ENCODE measurements at places on chromosomes 16 and 17.

GRCh38 chr16:88973007-88973410 lies 4.0 kb downstream of the CBFA2T3 start:
- no peak for DNase-seq

DNA sequence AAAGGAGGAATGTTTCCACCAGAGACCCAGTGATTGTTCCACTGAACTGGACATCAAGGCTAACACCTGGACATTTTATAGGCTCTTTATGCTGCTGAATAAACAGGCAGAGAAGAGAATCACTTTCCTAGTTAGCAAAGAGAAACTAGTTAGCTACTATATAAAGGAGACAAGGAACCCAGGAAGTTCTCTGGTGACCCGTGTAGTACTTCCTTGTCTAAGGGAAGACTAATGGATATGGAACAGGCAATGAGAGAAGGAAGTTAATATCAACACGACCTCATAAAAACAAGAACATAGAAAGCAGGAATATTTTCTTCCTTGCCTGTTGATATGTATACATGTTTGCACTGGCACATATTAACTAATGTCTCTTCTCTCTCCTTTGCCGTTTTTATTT lies 30.8 kb upstream of the RPL38 start:
- DNase-seq = no peak

- DNase-seq = peak; percentile 44
Observed at GRCh38 chr16:680967-681745, 946 bp downstream of the STUB1 start.

- no peak for DNase-seq
Observed at GRCh38 chr17:81858967-81859905, 1.1 kb downstream of the P4HB start.

Data from foreskin keratinocyte (primary cell).